ELR (cell line): ENCODE measurements at places on chromosomes 6 and 20.

DNA sequence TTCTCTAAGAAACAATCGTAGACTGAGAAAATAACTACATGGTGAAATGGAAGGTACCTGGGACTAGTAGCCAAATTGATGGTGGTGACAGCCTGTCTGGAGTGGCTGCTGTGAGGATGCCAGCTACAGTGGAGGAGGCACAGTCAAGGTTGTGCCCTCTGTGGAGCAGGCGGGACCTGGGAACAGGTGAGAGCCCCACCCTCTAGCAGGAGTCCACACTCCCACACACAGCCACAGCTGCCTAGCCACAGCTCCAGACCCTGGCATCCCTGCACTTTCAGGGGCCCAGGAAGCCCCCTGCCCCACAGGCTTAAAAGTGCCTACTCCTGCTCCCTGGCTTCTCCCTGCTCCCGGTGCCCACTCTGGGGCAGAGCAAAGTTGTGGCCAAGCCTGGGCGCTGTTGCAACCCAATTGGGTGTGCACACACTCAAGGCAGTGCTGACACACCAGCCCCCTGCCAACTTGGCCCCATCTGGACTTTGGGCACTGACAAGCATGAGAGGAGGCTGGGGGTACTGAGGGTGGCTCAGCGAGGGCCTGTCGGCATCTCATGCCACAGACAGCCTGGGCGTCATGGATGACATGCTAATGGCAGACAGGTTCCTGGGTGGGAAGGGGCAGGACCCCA, 548.7 kb downstream of the TBC1D32 start:
- DNase-seq, result no peak

DNA sequence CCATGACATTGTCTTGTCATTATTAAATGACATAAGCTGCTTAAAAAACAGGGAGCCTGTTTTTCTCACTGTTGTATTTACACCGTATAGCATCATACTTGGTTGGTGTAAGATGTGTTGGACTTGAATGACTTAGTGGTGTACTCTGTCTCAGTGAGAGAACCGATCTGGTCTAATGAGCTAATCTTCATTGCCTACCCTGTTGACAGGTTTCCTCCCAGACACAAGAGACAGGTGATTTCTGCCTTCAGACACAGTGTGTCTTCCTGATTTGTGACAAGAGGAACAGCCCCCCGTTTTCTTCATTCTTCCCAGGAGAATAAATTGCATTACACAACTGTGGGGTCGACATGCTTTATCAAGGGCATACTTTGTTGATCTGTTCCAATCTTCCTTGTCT, 137.2 kb upstream of the ID4 start:
- no peak for DNase-seq

DNA sequence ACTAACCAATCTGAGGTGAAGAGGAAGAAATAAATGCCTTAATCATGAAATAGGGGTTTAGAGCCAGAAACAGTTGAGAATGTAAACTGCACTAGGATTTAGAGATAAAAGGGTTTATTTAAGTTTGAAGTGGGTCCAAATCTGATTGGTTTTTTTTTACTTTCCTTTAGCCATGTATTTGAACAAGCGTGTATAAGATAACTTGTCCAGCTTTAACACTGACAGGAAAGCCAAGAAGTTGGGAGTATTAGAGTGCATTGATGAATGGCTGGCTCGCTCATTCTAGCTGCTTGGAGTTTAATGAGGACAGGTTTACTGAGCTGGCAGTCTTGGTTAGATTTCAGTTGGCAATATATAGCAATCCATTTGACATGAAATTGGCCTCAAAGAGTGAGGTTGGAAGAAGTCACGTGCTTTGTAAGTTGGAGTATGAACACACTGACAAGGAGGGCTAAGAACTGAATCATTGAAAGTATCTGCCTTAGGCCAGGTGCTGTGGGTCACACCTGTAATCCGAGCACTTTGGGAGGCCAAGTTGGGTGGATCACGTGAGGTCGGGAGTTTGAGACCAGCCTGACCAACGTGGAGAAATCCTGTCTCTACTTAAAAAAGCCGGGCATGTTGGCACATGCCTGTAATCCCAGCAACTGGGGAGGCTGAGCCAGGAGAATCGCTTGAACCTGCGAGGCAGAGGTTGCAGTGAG, 13.7 kb downstream of the SRSF3 start:
- no peak for DNase-seq

GRCh38 chr6:2967936-2968335, 3.4 kb downstream of the SERPINB6 start:
- DNase-seq, result no peak

GRCh38 chr20:3239026-3239866, at the start of gene SLC4A11:
Gene SLC4A11, minus strand, starts transcription at chr20:3239190. Its CDS starts 53 bp downstream, at chr20:3239137.
- peak; percentile 76 for DNase-seq

GRCh38 chr6:108113557-108114519, 39.3 kb upstream of the OSTM1 start:
- DNase-seq, result peak; percentile 74

DNA sequence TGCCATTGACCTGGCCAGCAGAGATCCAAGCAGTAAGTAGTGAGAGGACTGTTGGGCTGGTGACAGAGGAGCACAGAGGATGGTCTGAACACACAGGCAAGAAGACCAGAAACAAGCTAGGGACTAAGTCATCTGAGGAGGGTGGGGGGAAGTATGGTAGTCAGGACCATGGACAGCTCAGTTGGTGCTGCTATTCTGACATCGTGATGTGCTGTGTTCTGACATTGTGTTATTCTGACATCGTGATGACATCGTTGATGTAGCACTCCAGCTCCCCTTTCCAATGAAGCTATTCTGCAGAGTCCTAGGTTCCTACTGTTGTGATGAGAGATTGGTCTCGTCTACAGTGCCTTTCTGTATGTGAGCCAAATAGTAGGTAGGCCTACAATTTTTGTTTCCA, 28.7 kb downstream of the CFAP206 start:
- DNase-seq, result peak; percentile 58

GRCh38 chr20:1663917-1664316, 6.3 kb upstream of the SIRPG start:
- DNase-seq, result peak; percentile 28

GRCh38 chr6:136566007-136566487, 15.8 kb upstream of the MAP7 start:
- no peak for DNase-seq

DNA sequence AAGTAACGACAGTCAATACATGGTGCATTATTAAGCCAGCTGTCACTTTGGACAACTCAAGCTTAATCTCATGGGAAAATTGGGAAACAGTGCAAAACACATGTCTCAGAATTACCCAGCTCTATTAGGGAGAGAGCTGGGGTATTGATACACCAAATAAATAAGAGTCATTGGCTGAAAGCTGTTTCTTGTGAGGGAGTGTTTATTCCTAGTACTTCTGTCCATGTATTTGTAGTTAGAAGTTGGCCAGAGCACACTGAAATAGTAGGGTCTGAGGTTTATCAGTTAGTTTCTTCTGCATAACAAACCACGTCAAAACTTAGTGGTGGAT, 192.0 kb upstream of the RALGAPA2 start:
- DNase-seq, result no peak

DNA sequence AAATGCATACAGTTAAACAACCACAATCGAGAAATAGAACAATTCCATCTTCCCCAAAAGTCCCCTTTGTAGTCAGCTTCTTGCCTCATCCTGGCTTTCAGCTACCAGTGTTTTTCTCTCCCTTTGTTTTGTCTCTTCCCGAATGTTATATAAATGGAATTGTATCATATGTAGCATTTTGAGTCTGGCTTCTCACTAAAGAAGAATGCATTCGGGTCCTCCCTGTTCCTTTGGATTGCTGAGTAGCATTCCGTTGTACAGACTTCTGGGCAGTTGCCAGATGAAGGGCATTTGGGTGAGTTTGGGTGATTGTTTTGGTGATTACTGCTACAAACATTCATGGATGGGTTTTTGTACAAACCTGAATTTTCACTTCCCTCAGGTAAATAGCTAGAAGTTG, 27.8 kb downstream of the PRPH2 start:
- peak; percentile 51 for DNase-seq

DNA sequence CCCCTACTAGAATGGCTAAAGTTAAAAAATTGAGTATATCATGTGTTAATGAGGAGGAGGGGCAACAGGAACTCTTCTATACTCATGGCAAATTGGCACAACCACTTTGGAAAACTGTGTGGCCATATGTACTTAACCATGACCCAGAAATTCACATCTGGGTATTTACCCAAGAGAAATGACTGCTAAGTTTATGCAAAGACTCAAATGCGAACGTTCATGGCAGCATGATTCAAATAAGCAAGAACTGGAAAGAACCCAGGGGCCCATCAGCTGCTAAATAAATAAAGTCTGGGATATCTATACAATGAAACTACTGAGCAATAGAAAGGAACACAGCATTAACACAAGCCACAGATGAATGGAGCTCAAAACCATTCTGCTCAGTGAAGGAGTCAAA, 107.6 kb downstream of the MYLK4 start:
- DNase-seq, result no peak

GRCh38 chr6:52177961-52178360, 8.2 kb upstream of the IL17A start:
- no peak for DNase-seq

DNA sequence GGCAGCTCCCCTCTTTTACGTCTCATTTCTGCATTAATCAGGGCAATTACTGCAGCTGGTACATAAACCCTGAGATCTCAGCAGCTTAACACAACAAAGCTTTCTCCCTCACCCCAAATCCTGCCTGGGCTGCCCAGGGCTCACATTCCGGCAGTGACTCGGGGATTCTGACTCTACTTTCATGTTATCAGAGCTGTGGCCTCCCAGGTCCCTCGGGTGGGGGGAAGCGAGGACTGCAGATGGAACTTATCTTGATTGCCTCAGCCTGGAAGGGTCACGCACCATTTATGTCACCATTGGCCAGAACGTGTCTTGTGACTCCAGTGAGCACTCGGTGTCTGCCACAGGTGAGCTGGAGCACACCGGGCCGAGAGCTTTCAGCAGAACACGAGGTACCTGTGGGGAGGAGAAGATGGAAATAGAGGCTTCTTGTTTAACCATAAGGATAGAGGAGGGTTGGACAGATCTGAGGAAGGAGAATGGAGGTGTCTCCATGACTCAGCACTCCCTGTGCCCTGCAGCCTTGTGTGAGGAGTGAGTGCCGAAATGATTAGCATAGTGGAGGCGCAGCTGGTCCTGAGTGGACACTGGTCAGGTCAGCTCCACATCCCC, 88.5 kb upstream of the EXOC2 start:
- no peak for DNase-seq

- DNase-seq, result no peak
These were observed 91.2 kb downstream of the JARID2 start for GRCh38 chr6:15336900-15337560.
